ENCODE measurements at places on chromosomes 4 and X.

GRCh38 chr4:113575401-113575800 is 186.1 kb downstream of the CAMK2D start:
- no peak for DNase-seq

- no peak for DNase-seq
These were observed 17.7 kb upstream of the STIM2 start for GRCh38 chr4:26842911-26843310.

DNA sequence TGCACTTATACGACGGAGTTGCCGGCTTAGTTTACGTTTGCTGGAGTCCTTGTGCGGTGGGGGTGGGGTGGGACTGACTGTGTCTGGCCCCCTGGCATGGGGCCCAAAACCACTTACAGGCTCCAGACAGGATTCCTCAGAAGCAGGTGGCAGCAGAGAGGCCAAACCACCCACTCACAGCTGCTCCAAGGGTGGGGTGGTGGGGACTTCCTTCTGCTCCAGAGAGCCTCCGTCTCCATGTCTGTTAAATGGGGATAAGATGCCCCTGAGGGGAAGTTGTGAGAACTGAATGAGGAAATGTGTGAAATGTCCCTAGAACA is 36.7 kb downstream of the PSAPL1 start:
- peak; percentile 83 for DNase-seq

DNA sequence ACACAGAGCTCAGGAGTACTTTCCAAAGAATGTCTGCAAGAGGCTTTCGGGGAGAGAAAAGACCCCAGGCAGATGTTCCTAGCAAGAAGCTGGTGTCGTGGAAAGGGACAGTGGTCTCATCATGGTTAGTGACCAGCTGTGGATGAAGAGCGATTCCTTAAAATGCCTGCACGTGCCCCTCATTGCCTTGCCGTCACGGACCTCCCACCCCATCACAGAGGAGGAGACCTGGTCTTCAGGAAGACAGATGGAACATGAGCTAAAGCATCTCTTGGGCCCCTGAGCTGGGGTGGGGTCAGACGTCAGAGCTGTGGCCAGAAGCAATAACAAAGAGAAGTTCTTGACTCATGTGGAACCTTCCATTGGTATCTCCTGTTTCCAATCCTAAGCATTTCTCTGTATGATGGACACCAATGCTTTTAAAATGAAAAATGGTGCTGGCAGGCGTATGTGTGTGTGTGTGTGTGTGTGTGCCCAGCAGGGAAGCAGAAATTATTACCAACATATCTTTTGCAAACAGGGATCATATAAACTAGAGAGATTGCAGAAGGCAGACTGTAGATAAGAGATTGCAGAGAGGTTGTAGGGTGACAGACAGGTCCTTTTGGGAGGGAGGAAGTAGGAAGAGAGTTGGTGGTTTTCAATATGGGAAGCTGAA is 25.2 kb upstream of the ASMTL start:
- DNase-seq: peak; percentile 38

DNA sequence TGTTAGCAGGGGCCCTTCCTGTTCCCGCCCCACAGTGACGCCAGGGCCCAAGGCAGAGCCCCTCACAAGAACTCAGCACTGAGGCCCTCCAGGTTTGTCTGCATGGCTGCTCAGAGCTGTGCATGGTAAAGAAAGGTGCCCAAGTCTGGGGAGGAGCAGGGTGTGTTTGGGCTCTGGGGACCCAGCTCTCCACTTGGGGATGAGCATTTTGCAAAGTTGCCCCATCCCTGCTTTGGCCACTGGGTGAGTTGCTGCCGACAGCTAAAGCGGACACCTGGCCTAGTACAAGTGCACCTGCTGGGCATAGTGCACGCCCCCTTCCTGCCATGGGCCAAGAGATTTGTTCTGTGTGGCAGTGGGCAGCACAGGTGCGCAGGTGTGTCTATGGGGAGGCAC is 2.0 kb upstream of the MXD4 start:
- no peak for DNase-seq

DNA sequence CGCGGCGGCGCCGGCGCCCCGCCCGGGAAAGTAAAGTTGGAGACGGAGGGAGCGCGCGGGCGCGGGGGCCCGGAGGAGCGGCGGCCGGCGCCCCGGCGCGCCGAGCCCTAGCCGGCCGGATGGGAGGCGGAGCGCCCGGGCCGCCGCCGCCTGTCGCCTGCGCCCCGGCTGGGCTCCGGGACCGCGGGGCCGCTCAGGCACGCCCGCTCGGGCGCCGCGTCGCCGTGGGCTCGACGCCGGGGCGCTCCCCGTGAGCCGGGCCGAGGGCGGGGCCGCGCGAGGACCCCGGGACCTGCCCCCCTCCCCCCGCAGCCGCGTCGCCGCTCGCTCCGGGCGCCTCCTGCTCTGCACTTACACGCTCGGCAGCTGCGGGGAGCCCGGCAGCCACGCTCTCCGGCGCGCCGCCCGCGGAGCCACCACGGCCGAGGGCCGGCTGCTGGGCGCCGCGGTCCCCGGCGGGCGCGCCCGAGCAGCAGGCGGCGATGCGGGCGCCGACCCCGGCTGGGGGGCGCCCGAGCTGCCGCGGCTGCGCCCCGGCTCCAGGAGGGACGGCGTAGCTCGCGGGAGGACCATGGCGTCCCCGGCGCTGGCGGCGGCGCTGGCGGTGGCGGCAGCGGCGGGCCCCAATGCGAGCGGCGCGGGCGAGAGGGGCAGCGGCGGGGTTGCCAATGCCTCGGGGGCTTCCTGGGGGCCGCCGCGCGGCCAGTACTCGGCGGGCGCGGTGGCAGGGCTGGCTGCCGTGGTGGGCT is at the start of gene ADRA2C:
TSS of gene ADRA2C (plus strand) at position 350 of the 749 bp plus-strand sequence. CDS start at position 572, 222 bp downstream.
- no peak for DNase-seq

GRCh38 chr4:152591396-152591795 is 55.5 kb upstream of the FBXW7 start:
- DNase-seq: no peak

DNA sequence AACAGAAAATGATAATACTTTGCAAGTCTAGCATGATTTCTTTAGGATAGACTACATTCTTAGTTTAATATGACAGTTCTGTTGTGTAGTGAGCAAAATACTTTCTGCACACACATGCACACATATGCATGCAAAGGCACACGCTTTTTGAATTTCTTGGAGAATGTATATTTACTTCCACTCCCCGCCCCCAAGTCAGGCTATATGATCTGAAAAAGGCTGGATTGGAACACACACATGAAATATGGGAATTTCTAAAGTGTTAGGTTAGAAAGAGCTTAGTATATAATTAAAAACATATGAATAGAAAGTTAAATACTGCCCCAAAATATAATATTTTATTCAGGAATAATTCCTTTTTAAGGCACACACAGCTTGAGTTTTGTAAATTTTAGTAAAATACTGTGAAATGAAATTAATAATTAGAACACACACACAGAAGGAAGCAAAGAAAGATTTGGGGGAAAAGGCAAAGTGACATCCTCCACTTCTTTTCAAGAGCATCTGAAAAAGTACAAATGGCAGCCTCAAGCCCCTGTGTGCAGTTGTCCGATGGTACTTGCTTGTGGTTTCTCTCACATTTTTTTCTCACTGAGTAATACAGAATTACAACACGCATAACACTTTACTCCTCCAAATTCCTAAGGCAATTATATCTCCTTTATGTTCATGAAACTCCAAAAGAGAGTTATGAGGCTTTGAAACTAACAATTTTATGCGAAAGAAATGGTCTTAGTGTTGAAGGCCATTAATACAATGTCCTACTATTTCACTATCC is 228.9 kb upstream of the ETNPPL start:
- DNase-seq: no peak

GRCh38 chr4:154364066-154364845 is 127.3 kb downstream of the DCHS2 start:
- no peak for DNase-seq

GRCh38 chrX:6299724-6300123 is 71.1 kb upstream of the NLGN4X start:
- no peak for DNase-seq

GRCh38 chr4:101707596-101707995 is 82.9 kb upstream of the BANK1 start:
- DNase-seq: no peak

- DNase-seq: no peak
These were observed 356.9 kb downstream of the RAB28 start for GRCh38 chr4:13126976-13127910.

GRCh38 chr4:128980816-128981326 is 112.5 kb downstream of the SCLT1 start:
- DNase-seq: no peak

GRCh38 chrX:53330331-53330730 is 48.9 kb upstream of the IQSEC2 start:
- no peak for DNase-seq

DNA sequence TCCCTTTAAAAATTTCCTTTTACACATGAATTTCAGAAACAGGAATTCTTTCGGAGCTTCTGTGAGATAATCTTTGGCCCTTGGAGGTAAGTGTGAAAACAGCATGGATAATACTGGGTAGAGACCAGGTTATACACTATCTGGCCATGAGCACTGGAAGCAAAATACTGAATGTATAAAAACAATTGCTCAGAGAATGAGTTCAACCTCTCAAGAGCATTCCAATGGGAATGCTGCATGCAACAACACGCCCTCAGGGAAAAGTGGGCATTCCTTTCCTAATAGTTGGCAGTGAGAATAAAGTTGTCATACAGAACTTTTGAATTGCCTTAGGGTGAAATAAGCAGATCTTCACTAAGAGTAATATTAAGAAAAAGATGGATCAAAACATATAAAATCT is 574.8 kb upstream of the DIPK2B start:
- peak; percentile 62 for DNase-seq

GRCh38 chr4:15543537-15544247 is 74.0 kb downstream of the CC2D2A start:
- DNase-seq: no peak

- DNase-seq: no peak
These were observed 46.4 kb upstream of the TMEM131L start for GRCh38 chr4:153419673-153420278.

DNA sequence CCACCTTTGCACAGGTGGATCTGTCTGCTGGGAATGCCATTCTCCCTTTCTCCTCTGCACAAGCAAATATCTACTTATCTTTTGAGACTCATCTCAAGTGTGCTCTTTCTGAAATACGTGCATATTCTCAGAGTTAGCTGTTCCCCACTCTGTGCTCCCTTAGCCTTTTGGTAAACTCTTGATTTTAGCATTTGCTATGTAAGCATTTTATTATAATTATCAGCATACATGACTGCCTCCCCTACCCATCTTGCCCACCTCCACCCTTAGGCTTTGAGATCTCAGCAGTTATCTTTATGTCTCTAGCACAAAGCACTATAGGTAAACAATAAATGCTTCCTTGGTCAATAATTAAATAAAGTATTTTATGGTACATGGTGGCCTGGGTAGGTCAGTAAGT is 11.5 kb downstream of the DRP2 start:
- DNase-seq: no peak

- DNase-seq: no peak
These were observed 500.8 kb downstream of the PCDH7 start for GRCh38 chr4:31220921-31221320.

DNA sequence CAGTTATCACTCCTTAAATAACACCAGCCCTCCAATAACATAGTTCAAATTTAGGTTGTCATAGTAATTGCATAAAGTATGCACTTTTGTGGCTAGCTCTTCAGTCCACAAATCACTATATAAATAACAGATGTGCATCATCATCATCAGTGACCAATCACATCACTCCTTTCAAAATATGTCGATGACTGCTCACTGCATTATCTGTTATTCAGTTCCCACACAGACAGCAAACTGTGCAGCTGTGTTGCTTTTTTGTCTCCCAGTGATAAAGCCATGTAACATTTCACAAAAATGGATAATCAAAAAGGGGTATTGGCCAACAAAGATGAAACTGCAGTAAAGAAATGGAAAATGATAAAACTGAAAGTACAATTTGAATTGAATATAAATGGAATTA is 205.4 kb downstream of the DCLK2 start:
- DNase-seq: no peak

- DNase-seq: no peak
These were observed 64.8 kb upstream of the NR0B1 start for GRCh38 chrX:30373951-30374350.

- DNase-seq: no peak
These were observed 9.4 kb downstream of the FNIP2 start for GRCh38 chr4:158778156-158778711.

GRCh38 chr4:15563871-15564270 is 91.3 kb downstream of the FBXL5 start:
- no peak for DNase-seq

DNA sequence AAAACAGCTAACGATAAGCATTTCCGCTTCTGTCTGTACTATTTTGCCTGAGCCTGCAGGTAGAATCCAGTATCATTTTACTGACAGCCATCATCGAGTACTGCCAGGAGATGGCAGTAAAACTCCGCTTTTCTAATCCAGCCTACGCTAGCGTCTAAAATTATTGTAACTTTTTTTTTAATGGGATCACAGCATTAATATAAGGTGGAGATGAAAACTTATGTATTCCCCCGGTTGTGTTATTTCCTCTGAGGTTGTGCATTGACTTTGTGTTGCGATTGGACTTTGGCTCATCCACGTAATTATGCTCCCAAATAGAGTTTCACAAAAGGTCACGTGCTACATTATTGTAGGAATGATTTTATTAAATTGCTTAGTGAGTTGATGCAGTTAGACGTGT is 248.1 kb downstream of the C4orf33 start:
- no peak for DNase-seq

DNA sequence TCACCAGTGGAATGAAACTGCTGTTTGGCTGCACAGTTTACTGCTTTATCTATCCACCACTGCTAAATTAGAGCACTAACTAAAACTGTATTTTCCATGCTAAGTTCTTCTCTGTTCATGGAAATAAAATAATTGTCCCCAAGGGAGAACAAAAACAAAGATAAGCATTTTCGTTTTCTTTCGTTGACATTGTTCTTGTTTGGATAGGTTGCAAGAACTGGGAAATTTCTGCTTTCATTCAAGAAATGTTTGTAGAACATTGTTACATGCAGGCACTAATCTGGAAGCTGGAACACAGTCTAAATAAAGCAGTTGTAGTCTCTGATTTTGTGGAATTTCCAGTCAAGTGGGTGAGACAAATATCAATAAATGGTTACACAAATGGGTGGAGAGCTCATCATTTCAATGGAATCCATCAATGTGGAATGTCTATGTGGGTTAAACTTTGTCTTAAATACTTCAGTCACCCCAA is 5.8 kb upstream of the CXCL8 start:
- DNase-seq: no peak

DNA sequence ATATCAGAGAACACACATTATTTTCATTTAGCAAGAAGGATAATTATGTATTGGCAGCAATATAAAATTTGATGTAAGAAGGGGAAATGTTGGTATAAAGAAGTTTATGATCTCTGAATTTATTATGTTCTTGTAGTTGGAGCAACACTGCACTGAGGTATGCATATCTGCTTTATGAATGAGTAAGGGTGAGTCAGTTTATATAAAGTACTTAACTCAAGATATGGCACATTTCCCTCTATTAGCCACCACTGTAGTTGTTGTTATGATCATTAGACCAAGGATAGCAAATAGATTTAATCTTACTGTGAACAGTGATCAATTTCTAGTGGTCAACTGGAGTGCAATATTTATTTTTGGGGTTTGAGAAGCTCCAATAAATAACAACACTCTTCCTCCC is 66.6 kb downstream of the SNX25 start:
- no peak for DNase-seq

- no peak for DNase-seq
These were observed 32.8 kb upstream of the ARHGAP36 start for GRCh38 chrX:131025336-131025735.

Measured in RWPE2 (cell line).